ENCODE measurements at places on chromosomes 2 and 18. TPM values are rescaled to one million over a fixed set of nuclear protein-coding genes. Genes with fewer than 3 reads are reported as not detected.
A peak's percentile ranks its signal among the peaks of the same experiment; 100 is the strongest.

GRP gene
- not detected for total RNA-seq

DNAJC27 gene
- 8.1 TPM for total RNA-seq

RGPD4 gene
- total RNA-seq, result 0.05 TPM

EEF1B2 gene
- 614 TPM for total RNA-seq

GRCh38 chr18:8705238-8705960, at the start of gene MTCL1:
MTCL1 (plus strand) TSS chr18:8705556; CDS start chr18:8705661, 105 bp downstream.
- DNase-seq, result peak; percentile 30
- peaks cover 40% of the 10 kb centered on the region for H3K27me3 ChIP-seq

DNA sequence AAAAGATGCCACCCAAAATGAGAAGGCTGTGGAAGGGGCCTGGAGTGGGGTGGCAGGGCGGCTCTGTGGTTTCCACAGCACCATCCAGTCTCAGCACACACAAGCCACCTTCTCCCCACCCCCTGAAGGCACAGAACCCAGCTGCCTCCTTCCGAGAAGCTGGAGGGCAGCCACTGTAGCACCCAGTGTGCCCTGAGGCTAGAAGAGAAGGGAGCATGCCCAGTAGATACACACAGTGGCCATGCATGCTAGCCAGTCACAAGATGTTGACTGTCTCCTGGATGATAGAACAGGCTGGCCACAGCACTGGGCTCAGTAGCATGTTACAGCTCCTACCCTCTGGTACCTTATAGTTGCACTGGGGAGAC, 148.9 kb upstream of the EPAS1 start:
- no peak for DNase-seq
- no peaks in the 10 kb centered on the region for H3K27me3 ChIP-seq

DNA sequence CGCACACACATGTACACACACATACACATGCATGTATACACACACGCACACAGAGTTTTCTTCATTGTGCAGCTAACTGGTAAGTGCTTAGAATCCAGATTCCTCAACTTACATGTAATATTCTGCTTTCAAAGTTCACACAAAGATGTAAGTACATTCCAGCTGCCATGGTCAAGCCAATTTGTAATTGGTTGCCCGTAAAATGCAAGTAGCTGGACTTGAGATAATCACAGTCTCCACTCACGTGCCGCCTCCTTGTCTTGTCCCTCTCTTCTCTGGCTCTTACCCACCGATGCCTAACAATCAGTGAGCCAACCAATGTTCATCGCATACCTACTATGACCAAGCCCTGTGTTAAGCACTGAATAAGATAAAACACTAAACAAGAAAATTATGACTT, 77.8 kb downstream of the SOCS6 start:
- peak overlapping the region; percentile 31 for H3K27ac ChIP-seq
- H3K27me3 ChIP-seq, result no peaks in the 10 kb centered on the region
- H3K4me1 ChIP-seq, result peaks cover 5% of the 10 kb centered on the region
- H3K4me3 ChIP-seq, result no peak overlapping the region

DNA sequence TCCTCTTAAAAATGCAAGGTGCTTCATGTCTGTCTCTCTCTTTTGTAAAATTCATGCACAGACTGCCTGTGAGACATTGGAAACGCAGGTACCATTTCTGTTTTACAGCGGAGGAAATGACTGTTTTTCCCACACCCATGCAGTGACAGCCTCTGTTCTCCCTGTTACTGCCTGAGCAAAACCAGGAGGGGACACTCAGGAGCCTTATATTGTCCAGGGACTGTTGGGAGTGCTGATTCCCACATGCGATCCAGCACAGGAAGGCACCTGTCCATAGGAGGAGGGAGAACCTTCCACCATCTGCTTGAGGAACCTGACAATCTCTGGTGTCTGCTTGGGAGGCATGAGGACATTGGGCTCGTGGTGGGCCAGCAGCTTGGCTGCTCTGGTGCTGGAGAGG, 36.9 kb upstream of the RAB6D start:
- peaks cover 12% of the 10 kb centered on the region for H3K4me1 ChIP-seq
- peaks cover 6% of the 10 kb centered on the region for H3K27me3 ChIP-seq
- H3K36me3 ChIP-seq, result no peaks in the 10 kb centered on the region
- H3K27ac ChIP-seq, result no peak overlapping the region

GRCh38 chr18:73980289-73980979, 167.2 kb downstream of the FBXO15 start:
- no peaks in the 10 kb centered on the region for H3K36me3 ChIP-seq
- no peak overlapping the region for H3K27ac ChIP-seq
- no peak overlapping the region for H3K4me3 ChIP-seq
- H3K27me3 ChIP-seq, result no peaks in the 10 kb centered on the region
- peak; percentile 62 for DNase-seq
- H3K4me1 ChIP-seq, result no peaks in the 10 kb centered on the region

GRCh38 chr2:113136828-113137775, 9.7 kb downstream of the IL1RN start:
- DNase-seq, result peak; percentile 60
- no peaks in the 10 kb centered on the region for H3K4me1 ChIP-seq
- H3K4me3 ChIP-seq, result no peak overlapping the region
- H3K27ac ChIP-seq, result no peak overlapping the region
- H3K36me3 ChIP-seq, result no peaks in the 10 kb centered on the region

GRCh38 chr18:55031979-55032378, 72.7 kb upstream of the CCDC68 start:
- H3K36me3 ChIP-seq, result no peaks in the 10 kb centered on the region
- H3K4me1 ChIP-seq, result no peaks in the 10 kb centered on the region
- H3K4me3 ChIP-seq, result no peak overlapping the region
- DNase-seq, result no peak
- H3K27me3 ChIP-seq, result no peaks in the 10 kb centered on the region
- H3K27ac ChIP-seq, result no peak overlapping the region

- H3K27me3 ChIP-seq, result no peaks in the 10 kb centered on the region
- peaks cover 6% of the 10 kb centered on the region for H3K4me1 ChIP-seq
- H3K27ac ChIP-seq, result no peak overlapping the region
- DNase-seq, result no peak
- no peaks in the 10 kb centered on the region for H3K36me3 ChIP-seq
Measured at GRCh38 chr2:189557373-189557772, 23.2 kb downstream of the SLC40A1 start.

DNA sequence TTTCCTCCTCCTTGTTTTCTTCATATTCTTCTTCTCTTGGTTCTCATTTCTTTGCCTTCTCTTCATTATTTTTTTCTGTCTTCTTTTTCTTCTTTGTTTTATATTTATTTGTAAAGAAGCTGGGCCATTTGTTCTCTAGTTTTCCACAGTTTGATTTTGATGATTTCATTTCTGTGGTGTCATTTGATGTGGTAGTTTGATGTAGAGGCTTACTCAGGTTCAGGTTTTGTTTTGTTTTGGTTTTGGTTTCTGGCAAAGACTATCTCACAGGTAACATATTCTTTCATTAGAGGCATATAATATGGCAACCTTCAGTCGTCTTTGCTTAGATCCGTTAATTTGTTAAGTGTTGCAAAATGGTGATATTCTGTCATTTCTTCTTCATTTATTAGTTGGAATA, 75.3 kb downstream of the BABAM2 start:
- no peak overlapping the region for H3K4me3 ChIP-seq
- peaks cover 10% of the 10 kb centered on the region for H3K4me1 ChIP-seq
- no peak for DNase-seq
- no peak overlapping the region for H3K27ac ChIP-seq
- H3K27me3 ChIP-seq, result no peaks in the 10 kb centered on the region
- peaks cover 20% of the 10 kb centered on the region for H3K36me3 ChIP-seq

DNA sequence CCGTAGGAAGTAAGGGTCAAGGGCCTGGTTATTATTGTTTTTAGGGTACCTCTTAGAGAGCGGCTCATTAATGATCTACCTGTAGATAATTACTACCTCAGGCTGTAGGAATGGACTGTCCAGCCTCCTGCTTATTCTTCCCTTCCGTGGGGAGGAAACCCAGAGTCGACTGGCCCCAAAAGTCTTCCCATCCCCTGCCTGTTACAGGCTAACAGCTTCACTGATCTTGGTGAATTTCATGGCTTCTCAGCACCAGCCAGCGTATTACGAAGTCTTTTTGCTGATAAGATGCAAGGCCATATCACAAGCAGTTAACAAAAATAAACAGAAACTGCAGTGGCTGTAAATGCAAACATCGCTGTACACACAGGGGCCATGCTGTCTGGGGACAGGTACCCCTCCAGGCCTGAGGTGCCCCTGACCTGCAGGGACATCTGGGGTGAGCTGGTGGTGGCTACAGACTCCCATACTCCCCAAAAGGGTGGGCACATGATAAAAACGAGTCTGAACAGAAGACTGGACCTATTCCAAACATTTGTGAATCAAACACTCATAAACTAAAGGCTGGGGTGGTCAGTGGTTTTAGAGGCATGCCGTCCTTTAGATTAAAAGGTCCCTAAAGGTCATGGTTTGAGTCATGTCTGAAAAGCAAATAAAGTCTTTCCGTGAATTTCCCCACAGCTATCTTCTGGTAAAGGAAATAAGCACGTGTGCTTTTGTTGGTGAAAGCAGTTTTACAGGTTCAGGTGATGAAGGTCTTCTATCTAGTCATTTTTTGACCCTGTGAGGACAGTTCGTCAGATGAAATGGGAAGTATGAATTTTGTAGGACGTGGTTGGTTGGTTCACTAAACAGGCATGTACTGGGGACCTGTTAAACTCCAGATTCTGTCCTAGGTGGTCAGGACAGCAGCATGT, 36.7 kb downstream of the TTC39C start:
- H3K4me3 ChIP-seq, result no peak overlapping the region
- DNase-seq, result no peak
- peaks cover 37% of the 10 kb centered on the region for H3K4me1 ChIP-seq
- H3K36me3 ChIP-seq, result no peaks in the 10 kb centered on the region

- no peak overlapping the region for H3K27ac ChIP-seq
- peaks cover 33% of the 10 kb centered on the region for H3K4me1 ChIP-seq
- DNase-seq, result no peak
- H3K36me3 ChIP-seq, result peaks cover 6% of the 10 kb centered on the region
- no peak overlapping the region for H3K4me3 ChIP-seq
Measured at GRCh38 chr2:3301001-3301400, 76.6 kb downstream of the EIPR1 start.

DNA sequence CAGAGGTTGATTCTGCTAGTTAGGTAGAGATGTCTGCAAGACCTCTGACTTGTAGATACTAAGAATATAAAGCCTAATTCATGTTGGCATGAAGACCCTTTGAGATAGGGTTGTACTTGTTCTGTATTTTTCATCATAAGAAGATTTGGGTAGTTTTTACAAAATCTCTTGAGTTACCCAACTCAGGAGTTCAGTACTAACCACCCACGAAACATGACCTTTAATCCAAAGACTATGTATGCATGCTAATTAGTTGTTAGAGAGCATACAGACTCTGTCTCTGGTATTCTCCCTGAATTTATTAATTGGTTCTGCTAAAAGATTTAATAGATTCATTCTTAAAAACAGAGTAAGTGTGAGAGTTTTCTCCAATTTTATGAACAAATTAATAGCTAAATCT, 16.9 kb downstream of the PECR start:
- no peak overlapping the region for H3K27ac ChIP-seq
- DNase-seq, result no peak
- H3K4me1 ChIP-seq, result peaks cover 3% of the 10 kb centered on the region
- no peak overlapping the region for H3K4me3 ChIP-seq
- no peaks in the 10 kb centered on the region for H3K27me3 ChIP-seq
- H3K36me3 ChIP-seq, result peaks cover 6% of the 10 kb centered on the region

DNA sequence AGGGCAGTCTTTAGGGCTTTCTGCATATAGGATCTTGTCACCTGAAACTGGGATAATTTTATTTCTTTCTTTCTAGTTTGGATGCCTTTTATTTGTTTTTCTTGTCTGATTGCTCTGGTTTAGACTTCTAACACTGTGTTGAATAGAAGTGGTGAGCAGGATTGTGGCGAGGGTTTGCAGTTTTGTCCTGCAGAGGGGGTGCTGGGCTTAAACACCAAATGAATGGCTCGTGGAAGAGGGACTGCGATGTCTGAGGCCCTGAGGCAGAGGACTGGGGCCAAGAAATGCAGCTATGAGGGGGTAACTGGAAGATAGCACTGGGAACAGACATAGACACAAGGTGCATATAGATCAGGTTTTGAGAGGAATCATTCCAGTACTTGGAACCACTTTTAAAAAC, 20.5 kb downstream of the UBE2F start:
- peaks cover 19% of the 10 kb centered on the region for H3K36me3 ChIP-seq
- no peak overlapping the region for H3K27ac ChIP-seq
- peaks cover 18% of the 10 kb centered on the region for H3K4me1 ChIP-seq
- no peak overlapping the region for H3K4me3 ChIP-seq
- no peak for DNase-seq
- no peaks in the 10 kb centered on the region for H3K27me3 ChIP-seq

GRCh38 chr2:191696001-191696400, 18.1 kb downstream of the NABP1 start:
- no peak overlapping the region for H3K4me3 ChIP-seq
- no peaks in the 10 kb centered on the region for H3K36me3 ChIP-seq
- peaks cover 4% of the 10 kb centered on the region for H3K4me1 ChIP-seq
- DNase-seq, result no peak
- H3K27ac ChIP-seq, result no peak overlapping the region

DNA sequence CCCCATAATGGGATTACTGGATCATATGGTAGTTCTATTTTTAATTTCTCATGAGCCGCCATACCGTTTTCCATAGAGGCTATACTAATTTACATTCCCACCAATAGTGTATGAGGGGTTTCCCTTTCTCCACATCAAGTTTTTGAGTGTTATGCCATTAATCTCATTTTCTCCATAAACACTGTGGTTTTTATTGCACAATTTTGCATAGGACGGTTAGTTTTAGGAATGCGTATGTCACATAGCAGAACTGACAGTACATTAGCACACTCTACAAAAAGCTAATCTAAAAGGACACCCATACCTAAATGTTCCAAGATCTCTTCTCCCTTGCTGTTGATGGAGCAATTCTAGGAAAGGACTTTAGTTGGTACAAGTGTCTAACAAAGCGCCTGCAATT, 32.5 kb downstream of the DARS1 start:
- no peak overlapping the region for H3K4me3 ChIP-seq
- no peaks in the 10 kb centered on the region for H3K27me3 ChIP-seq
- H3K36me3 ChIP-seq, result peaks cover 23% of the 10 kb centered on the region
- no peak overlapping the region for H3K27ac ChIP-seq

GRCh38 chr2:192444286-192444838, 249.6 kb upstream of the TMEFF2 start:
- no peak for DNase-seq
- H3K4me3 ChIP-seq, result no peak overlapping the region
- peaks cover 3% of the 10 kb centered on the region for H3K4me1 ChIP-seq
- no peak overlapping the region for H3K27ac ChIP-seq
- H3K27me3 ChIP-seq, result no peaks in the 10 kb centered on the region
- H3K36me3 ChIP-seq, result no peaks in the 10 kb centered on the region

DNA sequence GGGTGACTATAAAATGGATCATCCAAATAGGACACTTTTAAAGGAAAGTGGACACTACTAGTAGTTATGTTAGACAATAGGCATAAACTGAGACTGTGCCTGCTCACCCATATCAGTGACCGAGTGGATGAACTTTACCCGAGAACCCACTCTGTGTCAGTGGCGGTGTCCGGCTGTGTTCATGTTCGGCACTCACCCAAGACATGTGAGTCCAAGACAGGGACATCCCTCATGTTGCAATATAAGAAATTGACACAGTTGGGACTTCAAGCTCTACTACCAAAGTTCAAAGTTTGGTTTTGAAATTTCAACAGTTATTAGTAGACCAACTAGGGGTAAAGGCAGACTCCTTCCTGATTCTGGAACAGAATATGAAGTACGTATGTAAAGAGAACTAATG, 326.3 kb upstream of the TNP1 start:
- H3K27ac ChIP-seq, result no peak overlapping the region
- no peaks in the 10 kb centered on the region for H3K27me3 ChIP-seq
- DNase-seq, result no peak
- H3K4me1 ChIP-seq, result peaks cover 14% of the 10 kb centered on the region
